ENCODE measurements at places on chromosomes 4 and X. TPM values are rescaled to one million over a fixed set of nuclear protein-coding genes. Genes with fewer than 3 reads are reported as not detected.

PDE5A gene
- total RNA-seq, result 2.5 TPM

ARR3 gene
- total RNA-seq, result not detected

SPANXB1 gene
- total RNA-seq, result not detected

LAMTOR3 gene
- total RNA-seq, result 25.9 TPM

- no peak for DNase-seq
These were observed 821 bp upstream of the NALF2 start for GRCh38 chrX:69503228-69503781.

CHRDL1 gene
- not detected for total RNA-seq

CFAP47 gene
- not detected for total RNA-seq

GRCh38 chr4:126268106-126268505, 953.4 kb downstream of the FAT4 start:
- no peak for DNase-seq

GPR143 gene
- total RNA-seq, result not detected

SHROOM2 gene
- not detected for total RNA-seq

PWWP3B gene
- total RNA-seq, result not detected

- no peak for DNase-seq
These were observed 17.6 kb downstream of the FGFBP1 start for GRCh38 chr4:15920723-15921591.

DNA sequence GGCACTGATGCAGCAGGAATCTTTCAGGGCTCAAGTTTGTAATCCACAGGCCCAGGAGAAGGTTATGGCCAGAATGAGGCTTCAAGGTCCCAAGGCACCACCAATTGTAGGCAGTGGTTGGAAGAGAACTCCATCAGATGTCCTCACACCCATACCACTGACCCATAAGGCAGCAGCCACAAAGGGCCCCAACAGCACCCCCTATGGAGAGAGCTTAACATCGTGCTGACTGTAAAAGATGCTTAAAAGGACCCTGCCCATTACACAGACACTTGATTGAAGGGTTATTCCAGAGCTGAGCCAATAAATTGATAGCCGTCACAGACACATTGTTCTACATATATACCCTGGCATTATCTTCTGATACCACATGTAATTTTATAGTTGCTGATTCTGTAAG, 113.7 kb downstream of the SOWAHB start:
- DNase-seq, result no peak

Measured in natural killer cell (primary cell).